Stimulated activated naive CD8-positive, alpha-beta T cell treated with anti-CD3 and anti-CD28 coated beads, Interleukin-15, amount 100 ng/mL, for 72 hours (primary cell): ENCODE measurements at places on chromosomes 2 and 18.

DNA sequence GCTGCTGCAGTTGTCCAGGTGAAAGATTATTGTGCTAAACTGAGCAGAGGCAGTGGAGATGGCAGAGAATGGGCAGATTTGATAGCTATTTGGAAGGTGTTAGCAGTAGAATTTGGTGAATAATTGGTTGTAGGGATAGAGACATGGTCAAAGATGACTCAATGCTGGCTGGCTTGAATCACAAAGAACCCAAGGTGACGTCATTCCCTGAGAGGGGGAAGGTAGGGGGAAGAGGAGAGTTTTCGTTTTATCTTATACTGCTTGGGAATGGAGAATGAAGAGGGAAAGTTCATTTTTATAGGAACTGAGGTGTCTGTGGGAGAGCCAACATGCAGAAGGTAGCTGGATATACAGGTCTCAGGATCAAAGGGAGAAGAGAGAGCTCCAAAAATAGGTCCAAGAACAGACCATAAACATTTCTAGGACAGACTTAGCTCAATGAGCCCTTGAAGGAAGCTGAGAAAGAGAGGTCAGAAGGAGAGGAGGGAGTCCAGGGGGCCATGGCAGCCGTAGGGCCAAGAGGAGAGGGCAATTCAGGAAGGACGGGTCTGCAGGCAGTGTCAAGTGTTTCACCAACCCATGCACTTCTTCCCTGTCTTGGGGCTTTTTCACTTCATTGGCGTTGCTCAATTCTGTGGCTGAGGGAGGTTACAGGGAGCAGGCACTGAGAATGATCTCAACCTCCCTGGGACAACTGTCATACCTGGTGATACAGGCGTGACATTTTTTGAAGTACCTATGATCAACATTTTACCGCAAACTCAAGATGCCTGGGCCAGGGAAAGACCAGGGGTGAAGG, 281.3 kb downstream of the TDRD15 start:
- DNase-seq = no peak

DNA sequence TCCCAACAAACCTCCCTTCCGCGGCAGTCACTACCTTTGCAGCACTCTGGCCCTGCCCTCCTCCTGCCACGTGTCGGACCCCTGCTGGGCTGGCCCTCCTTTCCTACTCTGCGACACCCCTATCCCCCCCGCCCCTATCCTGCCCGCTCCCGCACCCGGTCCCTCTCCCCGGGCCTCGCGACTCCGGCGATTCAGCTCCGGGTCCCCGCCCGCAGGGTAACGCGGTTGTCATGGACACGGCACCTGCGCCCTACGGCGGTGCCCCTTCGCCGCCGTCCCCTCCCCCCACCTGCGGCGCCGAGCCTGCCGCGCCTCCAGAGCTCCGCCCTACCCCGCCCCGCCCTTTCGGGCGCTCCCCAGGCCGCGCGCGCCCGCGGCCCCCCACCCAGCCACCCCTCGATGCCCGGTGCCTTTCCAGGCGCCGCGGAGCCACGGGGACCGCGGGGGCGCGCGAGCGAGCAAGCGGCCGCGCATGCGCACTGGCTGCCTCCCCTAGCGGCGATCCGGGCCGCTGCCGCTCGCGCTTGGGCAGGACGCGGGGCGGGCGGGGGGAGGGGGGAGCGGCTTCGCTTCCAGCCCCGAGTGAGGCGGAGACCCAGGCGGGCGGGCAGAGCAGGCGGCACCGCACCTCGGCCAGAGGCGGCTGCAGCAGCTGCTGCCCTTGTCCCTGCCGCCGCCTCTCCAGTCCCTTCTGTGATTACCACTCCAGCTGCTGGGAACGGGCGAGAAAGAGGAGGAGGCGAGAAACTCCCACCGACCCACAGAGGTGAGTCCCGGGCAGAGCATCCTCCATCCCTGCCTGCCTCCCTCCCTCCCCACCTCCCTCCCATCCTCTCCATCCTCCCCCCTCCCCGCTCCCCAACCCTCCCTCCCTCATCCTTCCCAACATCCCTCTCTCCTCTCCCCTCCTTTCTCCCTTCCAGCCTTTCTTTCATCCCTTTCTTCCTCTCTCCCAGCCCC, at the start of gene CTNNA2:
TSS of gene CTNNA2 (plus strand) at position 610 of the 960 bp plus-strand sequence.
- peak; percentile 8 for DNase-seq

DNA sequence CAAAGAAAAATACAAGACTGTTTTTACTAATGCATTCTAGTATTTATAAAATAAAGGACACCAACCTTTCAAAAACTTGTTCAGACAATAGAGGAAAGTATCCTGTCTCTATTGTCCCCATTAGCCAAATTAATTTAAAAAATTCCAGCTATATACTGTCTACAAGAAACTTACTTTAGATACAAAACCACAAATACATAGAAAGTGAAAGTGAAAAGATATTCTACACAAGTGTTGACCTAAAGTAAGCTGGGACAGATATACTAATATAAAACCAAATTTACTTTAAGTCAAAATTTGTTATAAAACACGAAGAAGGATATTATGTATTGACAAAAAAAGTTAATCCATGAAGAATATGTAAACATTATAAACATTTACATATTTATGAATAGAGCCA, 893.3 kb upstream of the TMEFF2 start:
- DNase-seq = no peak

DNA sequence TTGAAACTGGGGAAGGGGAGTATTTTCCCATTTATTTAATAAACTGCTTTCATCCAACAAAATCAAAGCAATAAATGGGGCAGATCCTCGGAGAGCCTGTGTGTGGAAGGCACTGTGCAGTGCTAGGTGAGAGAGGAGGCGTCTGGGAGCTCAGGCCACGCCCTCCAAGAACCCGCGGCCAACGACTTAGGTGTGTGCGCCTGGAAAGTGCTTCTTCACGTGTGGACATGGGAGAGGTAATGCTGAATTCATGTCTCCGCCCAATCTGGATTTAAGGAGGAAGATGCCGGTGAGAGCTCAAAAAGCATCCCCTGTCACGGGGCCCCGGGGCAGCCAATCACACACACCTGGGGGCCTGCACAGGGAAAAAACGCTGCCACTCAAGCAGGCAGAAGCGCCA, 77.4 kb downstream of the HDAC4 start:
- no peak for DNase-seq

GRCh38 chr2:169684135-169684565, 10.1 kb downstream of the CFAP210 start:
- no peak for DNase-seq

- DNase-seq = no peak
Observed at GRCh38 chr2:73776381-73776780, 3.5 kb downstream of the DUSP11 start.

DNA sequence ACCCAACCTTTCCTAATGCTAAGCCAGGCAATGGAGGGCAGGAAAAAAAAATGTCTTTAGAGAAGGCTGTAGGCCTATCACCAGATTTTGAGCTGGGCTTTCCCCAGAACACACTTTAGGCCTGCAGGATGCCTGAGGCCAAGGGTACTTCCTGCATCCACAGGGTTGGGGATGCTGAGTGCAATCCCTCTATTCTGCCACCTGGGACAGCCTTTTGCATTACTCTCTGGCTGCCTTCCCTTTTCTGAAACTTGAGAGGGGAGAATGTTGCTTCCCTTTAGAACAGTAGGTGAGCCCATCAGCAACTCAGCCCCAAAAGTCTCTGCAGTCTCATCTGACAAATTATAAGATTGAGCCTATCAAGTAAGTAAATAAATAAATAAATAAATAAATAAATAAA, 195.2 kb downstream of the SLC8A1 start:
- no peak for DNase-seq

- no peak for DNase-seq
Observed at GRCh38 chr2:118668431-118669424, 178.7 kb downstream of the EN1 start.

- no peak for DNase-seq
Observed at GRCh38 chr2:101847661-101848339, 144.0 kb upstream of the IL1R2 start.

DNA sequence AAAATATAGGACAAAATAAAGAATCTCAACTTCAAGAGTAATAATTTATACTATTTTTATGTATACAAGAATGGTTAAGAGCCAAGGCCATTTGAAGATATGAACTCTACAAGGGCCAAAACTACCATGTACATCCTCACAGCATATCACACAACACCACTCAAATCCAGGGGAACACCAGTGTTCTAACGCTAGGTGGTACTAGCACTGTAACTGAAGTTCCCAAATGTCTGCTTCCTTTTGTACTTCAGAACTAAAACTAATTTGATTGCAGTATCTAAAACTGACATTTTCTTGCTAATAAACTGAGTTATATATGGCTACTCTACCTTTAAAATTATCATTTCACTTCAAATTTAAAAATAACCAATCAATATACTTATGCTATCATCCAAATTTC, 47.0 kb downstream of the REV1 start:
- no peak for DNase-seq

DNA sequence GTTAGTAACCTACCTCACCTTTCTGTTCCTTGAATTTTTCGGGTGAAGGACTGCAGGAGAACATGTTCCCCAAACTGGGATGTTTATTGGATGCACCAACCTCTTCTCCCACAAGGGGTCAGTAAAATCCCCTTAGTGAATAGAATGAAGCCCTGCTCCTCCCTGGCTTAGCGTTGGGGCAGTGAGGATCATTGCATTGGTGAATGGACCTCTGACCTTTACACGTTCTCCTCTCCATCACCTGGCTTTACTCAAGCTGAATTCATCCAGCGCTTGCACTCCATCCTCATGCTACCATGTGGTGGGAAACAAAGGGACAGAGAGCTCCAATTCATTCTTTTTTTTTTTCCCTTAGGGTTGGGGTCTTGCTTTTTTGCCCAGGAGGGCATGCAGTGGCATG, 157.2 kb downstream of the MIB1 start:
- DNase-seq = peak; percentile 17

- DNase-seq = no peak
Observed at GRCh38 chr2:152483276-152484063, 148.5 kb downstream of the FMNL2 start.

- DNase-seq = peak; percentile 10
Observed at GRCh38 chr2:233058717-233059546, 1.2 kb upstream of the INPP5D start.

GRCh38 chr2:196383799-196384198, 212.4 kb upstream of the STK17B start:
- DNase-seq = no peak

GRCh38 chr2:639703-640102, 37.5 kb downstream of the TMEM18 start:
- DNase-seq = no peak

DNA sequence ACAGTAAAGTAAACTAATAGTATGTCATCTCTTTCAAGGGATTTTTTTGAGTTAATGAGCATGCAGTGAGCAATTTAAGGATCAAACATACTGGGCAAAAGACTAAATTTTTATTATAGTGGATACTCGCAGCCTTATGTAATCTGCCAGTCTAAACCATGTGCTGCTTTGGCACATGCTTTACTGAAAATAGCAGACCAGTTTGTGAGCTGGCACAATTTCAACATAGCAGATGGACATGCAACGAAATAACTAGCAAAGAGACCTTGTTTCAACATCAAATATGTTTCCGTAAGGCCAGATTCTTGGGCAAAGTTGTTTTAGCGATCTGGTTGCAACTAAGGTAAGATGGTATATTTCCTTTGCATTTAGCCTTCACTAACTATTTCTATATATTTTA, 807.3 kb downstream of the NR4A2 start:
- no peak for DNase-seq

DNA sequence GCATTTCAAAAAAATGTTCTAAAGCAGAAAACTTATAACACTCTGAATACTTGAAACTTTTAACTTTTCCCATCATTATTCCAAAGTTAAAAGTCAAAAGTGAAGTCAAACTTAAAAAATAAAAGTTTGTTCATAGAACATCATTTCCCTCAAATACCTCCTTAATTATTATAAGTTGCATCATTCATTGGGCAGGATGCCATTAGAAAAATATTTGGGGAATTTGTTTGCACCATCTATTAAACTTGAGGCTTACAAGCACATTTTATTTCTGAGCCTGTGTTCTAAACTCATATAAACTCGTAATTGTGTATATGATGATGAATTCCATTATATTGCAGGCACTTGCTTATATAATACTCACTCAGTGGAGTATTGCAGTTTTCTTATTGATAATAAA, 588.0 kb upstream of the NRXN1 start:
- DNase-seq = no peak

DNA sequence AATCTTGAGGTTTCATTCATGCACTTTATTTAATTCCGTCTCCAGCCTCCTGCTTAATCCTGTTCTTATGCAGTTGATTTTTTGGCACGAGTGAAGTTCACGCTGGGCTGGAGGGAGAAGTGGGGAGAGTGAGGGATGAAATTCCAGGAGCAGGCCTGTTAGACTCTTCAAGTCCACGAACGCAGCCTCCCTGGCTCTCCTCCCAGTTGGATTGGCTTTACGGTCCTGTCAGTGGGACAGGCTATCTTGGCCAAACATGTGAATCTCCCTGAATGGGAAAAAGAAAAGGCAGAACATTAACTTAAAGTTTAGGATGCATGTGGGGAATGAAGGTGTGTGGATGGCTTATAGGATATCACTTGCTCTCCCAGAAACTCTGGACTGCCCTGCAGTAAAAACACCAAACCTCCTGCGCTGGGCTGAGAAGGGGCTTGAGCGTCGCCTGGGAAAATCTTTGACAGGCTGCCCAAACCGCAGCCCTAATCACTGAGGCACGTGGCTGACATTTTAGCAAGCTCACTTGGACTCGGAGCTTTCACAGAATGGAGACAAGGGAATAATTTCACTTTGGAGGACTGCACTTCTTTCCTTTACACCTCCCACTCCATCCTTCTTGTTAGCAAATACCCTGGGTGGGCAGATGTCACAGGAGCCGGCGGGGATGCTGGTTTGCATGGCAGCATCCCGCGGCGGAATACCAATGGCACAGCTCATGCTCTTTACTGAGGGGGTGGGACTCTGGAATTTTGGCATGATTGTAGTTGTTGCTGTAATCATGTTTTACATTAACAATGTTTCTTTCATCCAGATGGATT, 93.9 kb downstream of the ACKR3 start:
- no peak for DNase-seq

DNA sequence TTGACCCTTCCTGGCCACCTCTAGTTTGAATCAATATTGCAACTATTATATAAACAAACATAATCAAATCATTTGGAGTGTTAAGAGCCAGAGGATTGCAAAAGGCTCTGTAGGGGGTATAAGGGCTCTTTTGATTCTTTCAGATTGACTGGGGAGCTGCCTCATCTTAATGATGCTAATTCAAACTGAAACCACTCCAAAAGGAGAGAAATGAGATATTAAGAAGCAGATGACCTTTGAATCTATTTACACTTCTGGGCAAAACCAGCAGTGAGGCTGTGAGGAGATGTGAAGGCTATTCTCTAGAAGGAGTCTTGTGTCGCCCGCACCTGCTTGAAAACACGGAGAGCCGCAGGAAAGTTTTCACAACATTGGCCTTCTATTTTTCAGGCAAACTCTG, 311.2 kb upstream of the CRIM1 start:
- DNase-seq = no peak
